CD4-positive, alpha-beta T cell treated with Interferon alpha-2 for 1 hour (primary cell): ENCODE measurements at places on chromosomes 12 and 14.
A peak's percentile ranks its signal among the peaks of the same experiment; 100 is the strongest.

DNA sequence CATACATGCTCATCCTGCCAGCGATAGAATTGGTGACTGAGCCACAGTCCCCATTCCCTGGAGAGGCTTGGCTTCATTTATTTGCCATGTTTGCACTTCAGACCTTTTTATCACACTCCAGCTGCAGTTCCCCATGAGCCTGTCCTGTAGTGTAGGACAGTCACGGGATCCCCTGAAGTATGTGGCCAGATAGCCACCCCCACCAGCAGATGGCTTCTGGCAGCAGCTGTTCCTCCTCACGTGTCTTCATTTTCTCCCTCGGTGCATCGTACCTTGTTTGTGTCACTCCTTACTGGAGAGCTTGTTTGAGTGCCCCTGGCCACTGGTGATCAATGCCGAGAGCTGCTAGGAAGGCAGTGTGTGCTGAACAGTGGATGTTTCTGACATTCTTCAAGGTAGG lies 40.2 kb downstream of the UBE3B start:
- no peak for DNase-seq

GRCh38 chr14:55329999-55330710 lies 58.9 kb downstream of the FBXO34 start:
- DNase-seq, result no peak

GRCh38 chr12:93990832-93991803 lies 157.3 kb upstream of the PLXNC1 start:
- no peak for DNase-seq

DNA sequence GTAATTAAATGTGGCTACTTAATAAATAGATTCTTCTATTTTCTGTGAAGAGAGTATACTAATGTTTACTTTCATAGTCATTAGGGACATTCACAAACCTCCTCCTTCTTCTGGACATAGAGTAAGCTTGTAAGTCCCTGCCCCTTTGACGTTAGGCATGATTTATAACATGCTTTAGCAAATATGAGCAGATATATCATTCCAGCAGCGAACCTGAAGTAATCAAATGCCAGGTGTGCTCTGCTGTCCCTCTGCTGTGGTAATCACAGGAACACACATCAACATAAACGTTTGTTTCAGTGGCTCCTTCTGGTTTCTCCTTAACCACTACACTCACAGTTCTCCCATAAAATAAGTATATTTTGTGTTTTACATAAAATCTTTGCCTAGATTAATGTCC lies 961.8 kb downstream of the FLRT2 start:
- no peak for DNase-seq

DNA sequence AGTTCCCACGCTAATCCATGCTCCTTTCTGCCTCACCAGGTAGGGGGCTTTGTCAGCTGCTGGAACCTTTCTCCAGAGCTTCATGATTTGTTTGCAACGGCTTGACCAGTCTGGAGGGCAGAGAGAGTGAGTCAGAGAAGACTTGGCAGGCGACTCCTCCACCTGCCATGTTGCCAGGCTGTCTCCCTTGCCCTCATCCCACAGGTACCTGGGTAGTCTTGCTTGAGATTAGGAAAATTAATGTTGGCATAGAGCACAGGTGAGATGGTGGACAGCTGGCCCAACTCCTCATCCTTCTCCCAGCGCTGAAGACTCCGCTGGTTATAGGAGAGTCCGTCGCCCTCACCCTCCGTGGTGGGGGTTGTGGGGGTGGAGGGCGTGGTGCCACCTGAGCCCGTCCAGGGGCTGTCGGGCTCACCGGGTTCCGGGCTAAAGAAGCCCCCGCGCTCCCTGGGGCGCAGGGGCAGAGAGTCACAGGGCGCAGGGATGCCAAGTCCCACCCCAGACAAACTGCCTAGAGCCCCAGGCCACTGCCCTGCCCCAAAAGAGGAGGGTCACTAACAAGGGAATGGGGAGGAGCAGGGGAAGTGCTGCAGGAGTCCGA lies 18.6 kb downstream of the KMT2D start:
- no peak for DNase-seq

DNA sequence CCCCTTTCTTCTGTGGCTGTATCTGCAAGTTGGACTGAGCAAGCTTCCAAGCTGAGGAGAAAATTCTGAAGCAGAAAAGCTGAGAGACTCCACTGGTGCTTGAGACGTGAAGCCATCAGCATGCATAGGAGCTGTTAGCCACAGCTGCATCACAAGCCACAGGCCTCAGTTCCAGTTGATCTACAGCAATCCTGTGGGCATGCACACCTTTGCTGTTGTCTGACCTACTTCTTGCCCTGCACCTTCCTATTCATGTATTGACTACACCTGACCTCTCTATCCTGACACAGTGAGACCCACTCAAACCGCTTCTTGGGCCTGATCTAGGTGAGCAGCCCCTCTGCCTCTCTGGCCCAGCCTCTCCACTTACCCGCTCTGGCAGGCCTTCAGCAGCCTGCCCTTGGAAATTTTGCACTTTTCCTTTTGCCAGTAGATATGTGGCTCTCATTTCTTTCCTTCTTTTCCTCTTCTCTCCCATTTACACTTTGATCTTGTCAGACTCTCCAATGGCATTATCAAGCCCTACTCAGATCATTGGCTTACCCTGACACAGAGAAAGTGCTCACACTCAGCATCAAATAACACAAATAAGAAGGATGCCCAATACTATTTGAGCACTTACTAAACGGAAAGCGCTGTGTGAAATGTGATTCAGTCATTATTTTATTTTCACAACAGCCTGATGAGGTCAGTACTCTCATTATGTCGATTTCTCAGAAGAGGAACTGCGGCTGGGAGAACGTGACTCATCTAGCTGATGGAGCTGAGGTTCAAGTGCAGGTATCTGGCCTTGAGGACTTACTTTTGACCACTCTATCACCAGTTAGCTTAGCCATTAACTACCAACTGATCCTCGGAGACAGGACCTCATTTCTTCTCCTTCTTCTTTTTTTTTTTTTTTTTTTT lies 21.9 kb upstream of the PTGR2 start:
- DNase-seq, result peak; percentile 53

DNA sequence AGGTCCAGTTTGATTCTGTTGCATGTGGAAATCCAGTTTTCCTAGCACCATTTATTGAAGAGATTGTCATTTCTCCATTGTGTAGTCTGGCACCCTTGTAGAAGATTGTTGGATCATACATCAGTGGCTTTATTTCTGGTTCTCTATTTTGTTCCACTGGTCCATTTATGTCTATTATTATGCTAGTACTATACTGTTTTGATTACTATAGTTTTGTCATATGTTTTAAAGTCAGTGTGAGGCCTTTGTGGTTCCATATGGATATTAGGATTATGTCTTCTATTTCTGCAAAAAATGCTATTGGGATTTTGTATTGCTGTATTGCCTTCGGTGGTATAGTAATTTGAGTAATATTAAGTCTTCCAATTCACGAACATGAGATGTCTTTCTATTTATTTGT lies 51.4 kb downstream of the LEMD3 start:
- DNase-seq, result no peak

DNA sequence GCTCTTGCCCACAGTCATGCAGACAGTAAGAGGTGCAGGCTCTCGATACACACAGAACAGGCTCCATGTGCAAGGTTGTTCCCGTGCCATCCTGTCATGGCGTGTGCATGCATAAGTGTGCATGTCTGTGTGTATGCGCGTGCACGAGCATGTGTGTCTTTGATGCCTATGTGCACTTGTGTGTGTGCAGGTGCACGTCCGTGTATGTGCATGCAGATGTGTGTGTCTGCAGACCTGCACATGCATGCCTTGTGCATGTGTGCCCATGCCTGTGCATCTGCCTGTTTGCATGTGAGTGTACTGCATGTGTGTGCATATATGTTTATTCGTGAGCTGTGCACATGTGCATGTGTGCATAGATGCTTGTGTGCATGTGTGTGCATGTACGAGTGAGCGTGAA lies 309.8 kb downstream of the TMEM121 start:
- DNase-seq, result no peak

DNA sequence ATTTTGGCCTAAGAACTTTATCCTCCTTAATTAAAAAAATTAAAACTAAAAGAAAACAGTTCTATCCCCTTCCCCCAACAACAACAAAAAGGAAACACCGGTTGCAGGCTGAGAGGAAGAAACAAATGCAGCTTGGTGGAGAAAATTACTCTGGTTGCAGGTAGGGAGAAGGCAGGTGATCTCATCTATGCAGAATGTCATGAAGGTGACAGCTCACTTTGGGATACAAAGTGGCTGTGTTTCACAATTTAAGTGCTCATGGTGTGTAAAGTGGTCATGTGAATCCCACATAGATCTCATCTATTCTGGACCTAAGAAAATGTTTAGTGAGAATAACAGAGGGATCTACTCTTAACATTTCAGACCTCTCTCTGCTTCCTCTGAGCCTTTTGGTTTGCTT lies 219.7 kb upstream of the PKP2 start:
- DNase-seq, result no peak

DNA sequence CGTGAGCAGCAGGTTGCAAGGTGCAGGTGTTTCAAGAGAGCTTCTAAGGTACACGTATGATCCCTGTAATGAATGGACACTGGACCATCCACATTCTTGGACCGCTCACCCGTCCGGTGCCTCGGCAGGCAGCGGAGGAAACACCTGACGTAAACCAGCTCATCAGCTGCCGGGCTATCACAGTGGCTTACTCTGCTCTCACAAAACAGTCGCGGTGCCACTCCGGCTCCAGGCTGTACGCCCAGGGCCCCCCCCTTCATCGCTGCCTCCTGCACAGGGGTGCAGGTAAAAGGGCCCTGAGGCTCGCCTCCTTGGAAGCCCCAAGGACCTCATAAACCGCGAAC lies 436 bp downstream of the VPS33A start:
- no peak for DNase-seq

GRCh38 chr12:22684140-22685118 lies 59.5 kb downstream of the ETNK1 start:
- DNase-seq, result no peak

GRCh38 chr12:71731439-71732356 lies 23.0 kb upstream of the RAB21 start:
- no peak for DNase-seq

DNA sequence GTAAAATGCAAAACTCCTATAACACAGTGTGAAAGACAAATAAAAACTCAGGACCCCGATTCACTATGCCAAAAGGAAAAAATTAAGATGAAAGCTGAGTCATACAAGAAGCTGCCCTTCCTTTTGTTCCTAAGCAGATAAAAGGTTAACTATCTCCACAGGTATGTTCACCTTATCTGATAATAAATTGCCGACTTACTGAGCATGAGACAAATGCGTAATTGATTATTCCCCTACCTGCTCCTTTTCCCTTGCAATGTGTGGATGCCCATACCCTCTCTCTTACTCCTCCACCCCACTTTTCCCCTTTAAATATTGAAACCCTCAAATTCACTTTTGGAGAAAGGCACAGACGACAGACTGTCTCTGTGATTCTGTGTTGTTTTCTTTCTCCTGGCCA lies 148.6 kb upstream of the TMEM260 start:
- DNase-seq, result no peak

- DNase-seq, result peak; percentile 42
Observed at GRCh38 chr14:22888662-22889061, 5.6 kb downstream of the REM2 start.

DNA sequence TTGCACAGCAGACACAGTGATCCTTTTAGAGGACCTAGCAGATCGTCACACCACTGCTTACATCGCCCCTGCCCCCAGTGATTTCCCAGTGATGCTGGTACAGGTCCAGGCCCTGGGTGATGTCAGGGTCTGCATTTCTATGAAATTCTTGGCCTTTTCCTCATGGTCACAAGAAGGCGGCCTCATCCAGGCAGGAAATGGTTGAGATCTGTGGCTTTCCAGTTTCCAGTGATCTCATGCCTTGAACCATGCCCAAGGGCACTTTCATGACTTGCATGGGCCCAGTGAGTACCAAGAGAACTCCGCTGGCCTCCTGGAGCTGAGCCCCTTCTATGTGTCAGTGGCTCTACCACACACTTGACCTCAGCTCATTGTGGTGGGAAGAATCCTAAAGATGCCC lies 41.9 kb upstream of the BDKRB2 start:
- no peak for DNase-seq

- DNase-seq, result no peak
Observed at GRCh38 chr12:46934374-46935111, 108.7 kb upstream of the SLC38A4 start.

GRCh38 chr14:92460916-92461579 lies 52.5 kb upstream of the RIN3 start:
- peak; percentile 37 for DNase-seq

- DNase-seq, result no peak
Observed at GRCh38 chr12:123787466-123787865, 25.4 kb downstream of the DNAH10 start.

GRCh38 chr12:22648668-22649067 lies 23.7 kb downstream of the ETNK1 start:
- DNase-seq, result no peak

GRCh38 chr14:21107283-21107800 lies 6.5 kb downstream of the TMEM253 start:
- DNase-seq, result no peak

DNA sequence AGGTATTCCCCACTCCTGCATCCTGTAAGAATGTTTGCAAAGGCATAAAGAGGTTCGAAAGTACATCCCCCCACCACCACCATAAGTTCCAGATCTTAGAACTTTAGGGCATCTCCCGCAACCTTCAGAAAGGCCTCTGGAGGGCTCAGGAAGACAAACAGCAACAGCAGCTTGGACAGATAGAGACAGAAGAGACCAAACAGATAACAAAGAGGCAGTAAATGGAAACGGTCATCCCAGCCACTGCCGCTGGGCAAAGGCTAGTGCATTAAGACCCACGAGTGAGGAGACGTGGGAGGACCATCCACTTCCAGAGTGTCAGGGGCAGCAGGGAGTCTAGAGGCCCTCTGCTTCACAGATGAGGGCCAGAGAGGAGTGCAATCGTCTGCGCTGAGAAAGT lies 124.3 kb downstream of the CRACR2A start:
- no peak for DNase-seq

DNA sequence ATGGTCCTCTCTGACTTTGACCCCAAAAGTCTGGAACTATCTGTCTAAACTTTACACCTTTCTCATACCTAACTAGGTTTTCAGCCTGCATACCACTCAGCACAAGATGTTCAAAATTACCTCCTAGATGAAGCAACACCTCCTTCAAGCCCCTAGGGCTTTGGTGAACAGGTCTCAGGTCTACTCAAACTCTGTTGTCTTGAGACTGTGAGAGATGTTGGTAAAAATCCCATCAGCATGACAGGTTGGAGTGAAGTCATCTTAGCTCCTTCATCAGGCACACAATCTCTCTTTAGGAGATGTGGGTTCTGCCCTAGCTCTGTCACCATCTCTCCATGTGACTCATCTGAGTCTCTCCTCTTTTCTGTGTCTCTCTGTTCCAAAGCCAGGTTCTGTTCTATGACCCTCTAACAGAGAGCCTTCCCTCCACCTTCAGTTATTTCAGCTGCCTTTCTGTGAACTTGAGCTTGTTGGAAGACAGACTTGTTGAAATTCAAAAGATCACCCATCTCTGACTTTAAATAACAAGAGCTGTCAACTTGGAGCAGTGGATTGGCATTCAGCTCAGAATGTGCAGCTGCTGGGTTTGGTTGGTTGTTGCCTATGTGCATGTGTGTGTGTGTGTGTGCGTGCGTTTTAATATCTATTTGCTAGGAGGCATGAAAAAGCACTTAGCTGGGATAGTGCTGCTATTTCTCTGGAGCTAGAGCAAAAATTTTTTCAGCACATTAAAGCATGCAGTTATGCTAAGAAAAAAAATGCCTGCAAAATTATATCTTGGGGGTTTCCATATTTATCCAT lies 130.7 kb downstream of the CRACR2A start:
- no peak for DNase-seq
